ENCODE measurements at places on chromosomes 1 and 21.
A peak's percentile ranks its signal among the peaks of the same experiment; 100 is the strongest.

DNA sequence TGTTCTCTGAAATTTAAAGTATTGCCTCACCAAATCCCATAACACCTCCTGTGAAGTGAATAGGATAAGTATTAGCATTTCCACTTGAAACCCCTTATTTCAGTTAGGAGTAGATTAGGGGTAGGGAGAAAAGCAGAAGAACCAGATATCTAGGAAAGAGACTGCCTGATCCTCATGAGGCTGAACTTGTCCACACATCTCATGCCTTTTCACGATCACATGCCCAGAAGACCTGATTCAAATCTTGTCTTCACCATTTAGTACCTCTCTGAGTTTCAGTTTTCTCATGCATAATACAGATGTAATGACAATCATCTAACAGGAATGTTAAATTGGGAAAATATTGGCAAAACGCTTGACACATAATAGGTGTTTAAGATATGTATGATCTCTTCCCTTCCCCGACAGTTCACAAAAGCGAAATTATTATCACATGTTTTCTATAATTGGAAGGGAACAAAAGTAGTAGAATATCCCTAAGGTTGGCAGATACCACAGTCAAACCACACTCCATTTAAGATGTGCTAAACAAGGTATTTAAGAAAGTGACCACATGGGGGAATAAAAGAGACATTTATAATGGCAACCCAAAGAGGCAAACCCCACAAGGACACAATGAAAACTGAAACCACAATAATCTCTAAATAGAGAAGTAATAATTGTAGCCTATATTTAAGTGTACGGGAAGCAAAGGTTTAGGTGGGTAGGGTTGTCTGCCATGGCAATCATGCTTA is 25.2 kb downstream of the GFI1 start:
- no peak for DNase-seq

GRCh38 chr1:51282605-51283004 is 46.5 kb downstream of the RNF11 start:
- no peak for DNase-seq

GRCh38 chr1:156517748-156518147 is 17.2 kb upstream of the MEF2D start:
- no peak for DNase-seq

DNA sequence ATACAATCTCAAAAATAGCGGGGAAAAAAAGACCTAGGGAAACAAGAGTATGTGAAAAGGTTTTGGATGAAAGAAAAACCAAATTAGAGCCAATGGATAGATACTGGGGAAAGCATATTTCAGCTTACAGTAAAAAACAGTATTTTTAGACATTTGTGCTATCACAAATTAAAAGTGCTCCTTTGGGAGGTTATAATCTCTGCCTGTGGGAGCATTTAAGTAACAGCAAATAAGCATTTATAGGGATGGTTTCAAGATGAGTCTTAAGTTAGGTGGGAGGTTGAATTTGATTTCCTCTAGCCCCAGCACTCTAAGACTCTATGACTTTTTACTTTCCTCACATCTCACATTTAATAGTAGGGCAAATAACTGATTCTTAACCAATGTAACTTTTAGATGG is 79.6 kb upstream of the SLFNL1 start:
- no peak for DNase-seq

DNA sequence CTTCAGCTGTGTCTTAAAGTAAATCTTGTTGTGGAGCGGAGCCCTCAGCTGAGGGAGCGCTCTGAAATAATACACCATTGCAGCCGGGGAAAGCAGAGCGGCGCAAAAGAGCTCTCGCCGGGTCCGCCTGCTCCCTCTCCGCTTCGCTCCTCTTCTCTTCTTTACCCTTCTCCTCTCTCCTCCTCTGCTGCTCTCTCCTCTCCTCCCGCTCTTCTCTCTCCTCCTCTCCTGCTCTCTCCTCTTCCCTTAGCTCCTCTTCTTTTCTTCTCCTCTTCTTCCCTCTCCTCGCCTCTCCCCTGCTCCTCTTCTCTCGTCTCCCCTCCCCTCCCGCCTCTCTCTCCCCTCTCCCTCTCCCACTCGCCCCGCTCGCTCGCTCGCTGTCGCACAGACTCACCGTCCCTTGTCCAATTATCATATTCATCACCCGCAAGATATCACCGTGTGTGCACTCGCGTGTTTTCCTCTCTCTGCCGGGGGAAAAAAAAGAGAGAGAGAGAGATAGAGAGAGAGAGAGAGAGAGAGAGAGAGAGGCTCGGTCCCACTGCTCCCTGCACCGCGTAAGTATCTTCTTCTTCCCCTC is at the start of gene PROX1:
Gene PROX1 (plus strand): TSS at position 47 of the 580 bp plus-strand sequence. CDS start 8,563 bp downstream, outside the sequence.
- peak; percentile 41 for DNase-seq

- no peak for DNase-seq
These were observed 5.7 kb upstream of the ACOT11 start for GRCh38 chr1:54542120-54542961.

DNA sequence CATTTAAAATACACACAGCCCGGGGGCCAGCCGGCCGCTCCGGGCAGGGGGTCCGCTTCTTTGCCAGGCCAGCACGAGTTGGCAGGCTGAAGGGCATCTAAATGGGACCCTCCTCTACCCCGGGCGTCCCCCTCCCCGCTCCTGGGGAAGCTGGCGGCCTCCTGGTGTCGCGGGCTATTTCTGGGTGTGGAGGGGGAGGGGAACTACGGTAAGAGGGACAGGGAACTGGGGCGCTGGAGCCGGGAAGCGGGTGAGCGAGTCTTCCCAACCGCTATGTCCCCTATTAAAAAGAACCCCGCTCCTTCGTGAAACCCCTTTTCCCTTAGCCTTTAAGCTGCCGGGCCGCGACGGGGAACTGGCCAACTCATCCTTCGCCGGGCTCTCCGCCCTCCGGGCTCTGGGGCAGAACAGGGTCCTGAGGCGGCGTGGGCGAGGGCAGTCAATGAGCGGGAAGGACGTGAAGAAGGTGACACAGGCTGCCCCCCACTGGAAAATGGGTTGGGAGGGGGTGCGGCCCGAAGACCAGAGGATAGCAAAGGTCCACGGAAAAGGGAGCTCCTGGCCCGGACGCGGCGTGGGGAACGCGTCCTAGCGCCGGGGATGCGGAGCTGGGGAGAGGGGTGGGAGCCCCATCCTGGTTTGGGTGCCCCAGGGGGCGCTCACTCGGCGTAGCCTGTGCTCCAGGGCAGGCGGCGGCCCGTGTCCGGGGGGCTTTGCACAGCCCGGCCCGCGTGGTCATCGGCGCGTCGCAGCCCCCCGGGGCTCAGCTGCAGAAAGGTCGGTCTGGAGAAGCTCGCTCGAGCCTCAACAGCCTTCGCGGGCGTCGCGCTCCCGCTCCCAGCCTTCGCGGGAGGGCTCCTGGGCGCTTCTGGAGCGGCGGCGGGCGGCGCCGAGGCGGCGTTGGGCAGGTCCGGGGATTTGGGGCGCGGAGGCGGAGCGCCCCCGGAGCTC is 544 bp downstream of the PPM1J start:
- no peak for DNase-seq

- DNase-seq = no peak
These were observed 155.7 kb downstream of the ADSS2 start for GRCh38 chr1:244296003-244296402.

GRCh38 chr1:230833511-230833910 is 34.8 kb downstream of the C1orf198 start:
- DNase-seq = no peak

DNA sequence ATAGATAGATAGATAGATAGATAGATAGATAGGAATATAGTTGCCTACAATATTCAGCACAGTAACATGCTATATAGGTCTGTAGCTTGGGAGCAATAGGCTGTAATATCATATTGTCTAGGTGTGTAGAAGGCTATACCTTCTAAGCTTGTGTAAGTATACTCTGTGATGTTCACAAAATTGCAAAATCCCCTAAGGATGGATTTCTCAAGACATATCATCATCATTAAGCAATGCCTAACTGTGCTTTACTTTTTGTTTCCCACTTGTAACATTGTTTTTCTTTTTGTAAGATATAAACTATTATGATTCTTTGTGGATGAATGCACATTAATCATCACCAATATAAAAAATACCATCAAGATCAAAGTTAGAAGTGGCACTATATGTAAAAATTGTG is 1905.6 kb downstream of the NCAM2 start:
- DNase-seq = no peak

GRCh38 chr1:67314696-67315095 is 7.0 kb downstream of the IL12RB2 start:
- DNase-seq = no peak

- no peak for DNase-seq
These were observed 11.2 kb upstream of the RNF223 start for GRCh38 chr1:1085171-1085841.

GRCh38 chr1:198906739-198907422 is 268.0 kb downstream of the PTPRC start:
- DNase-seq = no peak

- no peak for DNase-seq
These were observed 25.6 kb downstream of the SLX9 start for GRCh38 chr21:44965251-44966022.

DNA sequence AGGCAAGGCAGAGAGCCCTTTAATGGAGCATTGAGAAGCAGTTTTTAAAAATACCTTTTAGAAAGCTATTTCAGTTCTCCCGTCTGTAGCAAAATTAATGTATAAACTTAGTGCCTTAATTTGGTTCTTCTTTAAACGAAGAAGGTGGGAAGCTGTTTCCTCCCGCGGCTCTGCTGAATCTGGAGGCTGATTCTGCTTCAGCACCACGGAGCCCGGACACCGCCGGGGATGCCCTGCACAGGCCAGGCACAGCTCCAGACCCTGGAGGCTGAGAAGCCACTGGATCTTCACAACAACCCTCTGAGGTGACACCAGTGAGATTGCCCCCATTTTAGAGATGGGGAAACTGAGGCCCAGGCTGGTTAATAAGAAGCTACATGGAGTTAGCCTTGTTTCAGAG is 175.8 kb upstream of the VAMP3 start:
- no peak for DNase-seq

- DNase-seq = no peak
These were observed 94.1 kb downstream of the ACTL8 start for GRCh38 chr1:17849216-17849615.

DNA sequence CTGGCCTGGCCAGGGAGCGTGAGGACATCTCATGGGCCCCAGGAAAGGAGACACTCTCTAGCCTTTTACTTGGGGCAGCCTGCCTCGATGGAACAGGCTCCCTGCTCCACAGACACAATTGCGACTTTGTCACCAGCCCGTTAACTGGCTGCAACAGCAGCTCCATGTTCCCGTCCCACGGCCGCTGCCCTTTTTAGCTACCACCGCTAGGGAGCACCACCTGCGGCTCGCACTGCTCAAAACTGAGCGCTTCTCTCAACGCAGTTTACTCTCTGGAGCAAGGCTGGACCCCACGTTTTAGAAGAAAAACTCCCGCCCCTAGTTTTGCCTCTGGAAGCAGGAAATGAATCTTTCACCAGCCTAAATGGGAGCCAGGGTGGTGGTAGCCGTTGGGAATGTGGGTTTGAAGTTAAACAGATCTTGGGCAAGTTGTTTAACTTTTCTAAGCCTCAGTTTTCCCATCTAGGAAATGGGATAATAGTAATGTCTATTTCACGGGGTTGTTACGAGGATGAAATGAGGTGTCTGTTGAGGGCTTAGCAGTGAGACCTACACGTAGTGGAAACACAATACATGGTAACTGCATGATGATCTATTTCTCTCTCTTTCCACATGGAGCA is 3.5 kb upstream of the LRRC38 start:
- no peak for DNase-seq

DNA sequence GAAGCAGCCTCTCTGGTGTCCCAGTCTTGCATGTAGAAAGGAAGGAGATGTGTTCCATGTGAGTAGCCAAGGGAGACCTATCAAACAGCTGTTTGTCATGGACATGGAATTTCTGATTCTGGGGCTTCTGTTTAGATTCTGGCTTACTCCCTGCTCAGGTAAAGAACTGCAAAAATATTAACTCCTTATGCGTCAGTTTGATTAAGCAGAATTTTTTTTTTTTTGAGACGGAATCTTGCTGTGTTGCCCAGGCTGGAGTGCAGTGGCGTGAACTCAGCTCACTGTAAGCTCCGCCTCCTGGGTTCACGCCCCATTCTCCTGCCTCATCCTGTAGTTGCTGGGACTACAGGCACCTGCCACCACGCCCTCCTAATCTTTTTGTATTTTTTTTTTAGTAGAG is 6.8 kb downstream of the ARV1 start:
- no peak for DNase-seq

Measured in GM04504 (cell line).